ENCODE measurements at places on chromosomes 1 and 21. TPM values are rescaled to one million over a fixed set of nuclear protein-coding genes. Genes with fewer than 3 reads are reported as not detected.

GRCh38 chr1:108154314-108154713, 45.8 kb downstream of the SLC25A24 start:
- H3K4me1 ChIP-seq: no peaks in the 10 kb centered on the region
- no peaks in the 10 kb centered on the region for H3K27me3 ChIP-seq
- H3K4me3 ChIP-seq: no peak overlapping the region

DNA sequence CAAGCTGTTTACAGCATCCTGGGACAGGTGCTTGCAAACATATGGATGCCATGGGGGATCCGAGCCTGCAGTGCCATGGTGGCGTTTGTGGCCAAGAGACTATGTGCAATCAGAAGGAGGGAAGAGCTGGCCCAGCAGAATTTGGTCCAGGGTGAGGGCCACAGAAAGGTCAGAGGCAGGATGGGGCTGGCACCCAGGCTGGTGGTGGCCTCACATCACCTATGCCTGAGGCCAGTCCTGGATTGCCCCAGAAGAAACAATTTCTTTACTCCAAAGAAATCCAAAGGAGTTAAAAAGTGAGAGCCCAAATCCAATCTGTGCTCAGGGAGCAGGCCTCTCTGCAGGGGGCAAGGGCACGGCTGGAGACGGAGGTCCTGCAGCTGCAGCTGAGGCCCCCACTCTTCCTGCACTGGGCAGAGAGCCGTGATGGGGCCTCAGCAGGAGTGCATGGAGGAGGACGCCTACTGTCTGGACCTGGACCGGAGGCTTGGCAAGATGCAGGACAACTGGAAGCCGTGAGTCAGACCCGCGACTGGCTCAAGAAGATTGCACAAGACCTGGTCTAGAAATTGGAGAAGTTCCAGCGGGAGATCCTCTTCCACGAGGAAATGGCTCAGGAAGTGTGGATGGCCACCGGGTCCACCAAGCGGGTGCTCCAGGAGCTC, 163.5 kb downstream of the RYR2 start:
- no peaks in the 10 kb centered on the region for H3K27me3 ChIP-seq
- no peak for DNase-seq
- no peak overlapping the region for H3K27ac ChIP-seq
- no peaks in the 10 kb centered on the region for H3K36me3 ChIP-seq

LAX1 gene
- 18.9 TPM for total RNA-seq

DNA sequence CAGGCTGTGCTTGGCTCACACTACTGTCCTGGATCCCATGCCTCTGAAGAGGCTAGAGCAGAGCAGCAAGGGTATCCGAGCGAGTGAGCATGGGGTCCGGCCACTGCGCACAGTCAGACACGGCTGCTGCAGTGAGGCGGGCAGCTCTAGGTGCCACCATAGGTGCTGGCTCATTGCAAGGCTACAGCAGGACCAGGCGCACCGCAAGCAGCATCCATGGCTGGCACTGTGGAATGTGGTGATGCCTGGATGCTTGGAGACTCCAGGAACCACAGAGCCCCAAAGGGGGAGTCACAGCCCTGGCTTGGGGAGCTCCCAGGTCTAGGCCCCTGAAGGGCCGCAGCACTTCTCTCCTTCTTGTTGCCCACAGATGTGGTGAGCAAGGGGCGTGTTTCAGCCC, 47.2 kb downstream of the ATP6V1G3 start:
- H3K4me3 ChIP-seq: no peak overlapping the region
- no peak for DNase-seq
- no peaks in the 10 kb centered on the region for H3K36me3 ChIP-seq
- H3K27ac ChIP-seq: no peak overlapping the region
- H3K27me3 ChIP-seq: no peaks in the 10 kb centered on the region

DNA sequence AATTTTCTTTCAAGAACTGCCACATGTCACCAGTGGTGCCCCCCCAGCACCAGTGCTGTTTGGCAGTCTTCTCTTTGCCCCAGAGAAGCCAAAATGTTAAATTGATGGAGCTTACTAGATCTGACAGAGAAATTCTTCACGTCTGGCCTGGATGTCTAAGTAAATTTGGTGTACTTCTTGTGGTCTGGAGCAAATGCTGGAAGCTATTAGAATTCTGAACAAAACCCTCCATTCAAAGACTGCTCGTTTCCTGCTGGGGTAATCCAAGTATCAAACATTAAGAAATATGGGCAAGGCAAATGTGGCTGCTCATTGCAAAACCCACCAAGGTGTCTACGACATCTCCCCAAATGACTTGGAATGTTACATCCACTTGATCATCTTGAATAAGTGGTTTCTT, 92.3 kb downstream of the ROR1 start:
- no peak overlapping the region for H3K27ac ChIP-seq
- no peaks in the 10 kb centered on the region for H3K4me1 ChIP-seq
- no peak overlapping the region for H3K4me3 ChIP-seq
- H3K36me3 ChIP-seq: no peaks in the 10 kb centered on the region
- H3K27me3 ChIP-seq: peaks cover 2% of the 10 kb centered on the region
- no peak for DNase-seq

DNA sequence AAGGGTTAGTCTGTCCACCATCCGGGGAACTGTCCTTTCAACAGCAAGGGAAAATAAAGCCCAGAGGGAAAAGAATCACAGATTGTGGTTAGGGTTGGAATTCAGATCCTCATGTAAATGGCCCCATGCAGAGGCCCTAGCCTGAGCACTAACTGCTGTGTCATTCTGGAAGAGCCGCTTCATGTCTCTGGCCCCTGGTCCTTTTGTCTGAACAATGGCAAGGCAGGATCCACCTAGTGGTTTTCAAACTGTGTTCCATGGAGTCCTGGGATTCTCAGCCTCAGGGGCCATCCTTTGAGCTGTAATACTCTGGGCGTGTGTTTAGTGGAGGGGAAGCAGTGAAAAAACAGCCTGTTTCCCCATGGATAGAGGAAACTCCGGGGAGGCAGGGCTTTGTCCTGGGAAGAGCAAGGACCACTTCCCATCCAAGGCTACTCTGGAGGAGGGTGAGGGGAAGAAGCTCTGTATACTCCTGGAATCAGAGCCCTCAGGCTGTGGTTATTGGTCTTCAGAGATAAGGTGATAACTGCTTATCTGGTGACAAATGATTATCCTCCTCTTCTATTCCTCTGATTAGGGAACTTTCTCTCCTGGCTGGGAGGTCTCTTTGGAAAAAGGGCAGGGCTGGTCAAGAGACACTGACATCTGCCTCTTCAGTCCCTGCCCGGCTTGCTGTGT, 19.2 kb downstream of the PAX7 start:
- no peak for DNase-seq
- H3K4me1 ChIP-seq: peaks cover 33% of the 10 kb centered on the region
- H3K4me3 ChIP-seq: no peak overlapping the region
- peaks cover 79% of the 10 kb centered on the region for H3K27me3 ChIP-seq
